ENCODE measurements at places on chromosomes 6 and 20. TPM values are rescaled to one million over a fixed set of nuclear protein-coding genes. Genes with fewer than 3 reads are reported as not detected.

The PPP1R3G gene
- total RNA-seq: 0.24 TPM

The SNHG17 gene
- total RNA-seq: 22.2 TPM

The SIRPD gene
- total RNA-seq: not detected

The TRIM10 gene
- total RNA-seq: not detected

DNA sequence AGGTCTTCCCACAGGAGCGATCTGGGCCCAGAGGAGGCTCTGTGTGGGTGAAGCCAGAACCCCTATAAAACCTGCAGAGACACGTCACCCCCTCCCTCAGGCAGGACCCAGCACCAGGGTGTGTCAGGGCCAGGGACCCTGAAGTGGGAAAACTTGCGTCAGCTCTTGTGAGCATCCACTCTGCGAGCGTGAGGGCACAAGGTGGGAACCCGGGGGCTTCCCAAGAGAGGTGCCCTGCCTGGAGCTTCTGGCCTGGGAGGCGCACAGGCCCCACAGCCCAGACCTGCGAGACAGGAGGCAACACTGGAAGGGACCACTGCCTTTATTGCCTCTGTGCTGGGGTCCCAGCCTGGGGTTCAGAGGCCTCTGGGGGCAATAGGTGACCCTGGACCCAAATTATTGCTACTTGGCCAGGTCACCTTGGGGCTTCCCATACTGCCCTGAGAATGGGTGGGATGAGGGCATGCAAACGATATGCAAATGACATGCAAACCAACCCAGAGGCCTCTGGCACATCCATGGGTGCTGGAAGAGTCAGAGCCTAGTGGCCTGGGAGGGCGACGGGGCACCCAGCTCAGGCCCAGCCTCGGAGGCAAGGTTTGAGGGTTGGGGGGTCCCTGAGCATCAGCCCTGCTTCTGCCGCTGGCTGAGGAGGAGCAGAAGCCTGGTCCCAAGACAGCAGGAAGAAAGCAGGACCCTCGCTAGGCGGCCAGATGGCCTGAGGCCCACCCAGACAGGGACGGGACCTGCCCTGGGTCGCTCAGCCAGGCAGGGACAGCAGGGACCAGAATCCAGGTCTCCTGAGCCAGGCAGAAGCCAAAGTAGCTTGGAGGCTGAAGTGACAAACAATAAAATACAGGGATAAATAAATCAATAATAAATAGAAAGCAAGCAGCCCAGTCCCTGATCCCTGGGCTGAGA, 5.1 kb upstream of the C20orf144 start:
- H3K27me3 ChIP-seq: no peaks in the 10 kb centered on the region
- no peak for DNase-seq
- no peaks in the 10 kb centered on the region for H3K36me3 ChIP-seq

DNA sequence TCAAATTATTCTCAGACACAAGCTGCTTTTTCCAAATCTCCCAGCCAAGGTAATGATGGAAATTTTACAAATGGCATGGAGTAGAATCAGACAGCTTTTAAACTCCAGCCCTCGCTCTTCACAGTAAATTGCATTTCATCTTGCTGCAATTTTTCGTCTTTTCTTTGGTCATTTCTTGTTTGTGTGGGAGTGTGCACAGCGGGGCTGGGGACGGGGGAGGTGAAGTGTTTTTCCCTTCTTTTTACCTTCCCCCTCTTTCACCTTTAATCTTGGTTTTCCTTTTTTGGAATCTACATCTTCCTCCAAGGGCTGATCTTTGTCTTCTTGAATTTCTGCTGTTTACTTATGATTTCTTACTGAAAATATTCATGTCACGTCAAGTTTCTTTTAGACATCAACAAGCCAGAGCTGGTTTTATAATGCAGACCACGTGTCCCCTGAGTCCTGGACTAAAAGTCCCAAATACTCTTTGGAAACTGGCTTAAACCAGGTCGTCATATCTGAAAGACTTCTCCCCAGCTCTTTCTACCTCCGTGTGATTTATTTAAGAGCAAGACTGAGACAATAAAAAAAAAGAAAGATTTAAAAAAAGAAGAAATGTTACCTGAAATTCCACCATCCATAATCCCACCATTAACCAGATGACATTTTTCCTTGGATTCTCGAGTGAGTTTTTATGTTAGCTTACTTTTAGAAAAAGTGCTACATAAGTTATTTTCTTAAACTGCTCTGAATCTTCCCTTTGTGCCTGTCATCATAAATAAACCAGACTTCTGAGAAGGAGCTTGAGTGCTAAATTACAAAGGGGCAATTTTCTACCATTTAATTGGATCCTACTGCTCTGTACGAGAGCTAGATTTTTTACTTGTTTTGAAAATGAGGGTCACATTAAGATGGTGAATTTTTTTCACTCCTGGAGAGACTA, 52.0 kb downstream of the MAP3K5 start:
- H3K4me3 ChIP-seq: no peak overlapping the region
- no peaks in the 10 kb centered on the region for H3K4me1 ChIP-seq
- no peak for DNase-seq
- no peaks in the 10 kb centered on the region for H3K36me3 ChIP-seq
- no peaks in the 10 kb centered on the region for H3K27me3 ChIP-seq

DNA sequence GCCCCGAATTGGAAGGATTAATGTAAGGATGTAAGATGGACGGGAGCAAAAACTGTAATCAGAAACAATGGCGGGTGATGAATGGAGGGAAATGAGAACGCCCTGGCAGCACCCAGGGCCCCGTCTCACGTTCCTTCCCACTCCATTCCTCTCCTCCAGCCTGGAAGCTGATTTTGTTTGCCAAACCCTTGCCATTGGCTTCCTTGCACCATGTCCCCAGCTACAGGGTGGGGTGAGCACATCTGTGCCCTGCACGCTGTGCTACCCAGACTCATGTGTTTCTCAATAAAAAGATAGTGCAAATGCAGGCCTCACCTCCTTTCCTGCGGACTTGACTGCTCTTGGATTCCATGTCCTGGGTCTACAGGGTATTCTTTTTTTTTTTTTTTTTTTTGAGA, 26.7 kb downstream of the SCP2D1 start:
- no peaks in the 10 kb centered on the region for H3K36me3 ChIP-seq
- H3K27ac ChIP-seq: no peak overlapping the region
- H3K27me3 ChIP-seq: no peaks in the 10 kb centered on the region
- no peaks in the 10 kb centered on the region for H3K4me1 ChIP-seq
- DNase-seq: no peak

- H3K27ac ChIP-seq: peak overlapping the region; percentile 51
- H3K4me3 ChIP-seq: peak overlapping the region; percentile 89
- peaks cover 43% of the 10 kb centered on the region for H3K4me1 ChIP-seq
- peaks cover 20% of the 10 kb centered on the region for H3K27me3 ChIP-seq
- DNase-seq: peak; percentile 66
Observed at GRCh38 chr6:31402324-31403282, 792 bp upstream of the MICA start.

Measured in GM23338 (cell line).